GM12878 (cell line): ENCODE measurements at places on chromosomes 13 and 19.

GRCh38 chr13:74193391-74193790 lies 59.2 kb upstream of the KLF12 start:
- DNase-seq, result no peak

DNA sequence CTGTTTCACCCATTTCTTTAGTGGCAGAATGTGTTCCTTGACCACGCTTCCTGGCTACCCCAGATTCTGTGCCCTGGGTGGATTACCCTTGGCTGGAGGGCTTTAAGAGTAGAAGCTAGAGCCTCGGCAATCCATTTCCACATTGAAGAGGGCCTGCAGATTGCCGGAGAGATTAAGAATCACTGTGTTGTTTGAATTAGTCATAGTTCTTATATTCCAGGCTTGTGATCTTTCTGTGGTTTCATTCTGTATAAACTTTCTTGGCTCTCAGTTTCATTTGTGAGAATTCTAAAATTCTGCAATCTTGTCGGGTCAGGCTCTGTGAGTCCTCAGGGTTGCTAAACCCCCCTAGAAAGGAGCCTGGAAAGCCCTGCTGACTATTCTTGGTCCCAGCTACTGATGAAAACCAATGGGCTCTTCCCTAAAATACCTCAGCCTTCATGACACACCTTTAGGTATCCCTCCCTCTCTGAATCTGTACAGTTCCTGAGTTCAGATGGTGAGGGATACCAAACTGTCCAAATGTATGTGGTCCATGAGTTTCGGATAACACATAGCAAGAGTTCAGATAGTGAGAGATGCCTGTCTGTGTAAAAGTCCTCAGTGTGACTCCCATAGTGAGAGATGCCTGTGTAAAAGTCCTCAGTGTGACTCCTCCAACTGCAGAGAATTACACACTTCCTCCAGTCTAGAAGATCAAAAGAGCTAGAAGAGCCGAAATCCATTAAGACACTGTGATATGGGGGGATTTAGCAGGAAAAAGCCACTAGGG lies 4.3 kb downstream of the PHF11 start:
- no peak for DNase-seq

DNA sequence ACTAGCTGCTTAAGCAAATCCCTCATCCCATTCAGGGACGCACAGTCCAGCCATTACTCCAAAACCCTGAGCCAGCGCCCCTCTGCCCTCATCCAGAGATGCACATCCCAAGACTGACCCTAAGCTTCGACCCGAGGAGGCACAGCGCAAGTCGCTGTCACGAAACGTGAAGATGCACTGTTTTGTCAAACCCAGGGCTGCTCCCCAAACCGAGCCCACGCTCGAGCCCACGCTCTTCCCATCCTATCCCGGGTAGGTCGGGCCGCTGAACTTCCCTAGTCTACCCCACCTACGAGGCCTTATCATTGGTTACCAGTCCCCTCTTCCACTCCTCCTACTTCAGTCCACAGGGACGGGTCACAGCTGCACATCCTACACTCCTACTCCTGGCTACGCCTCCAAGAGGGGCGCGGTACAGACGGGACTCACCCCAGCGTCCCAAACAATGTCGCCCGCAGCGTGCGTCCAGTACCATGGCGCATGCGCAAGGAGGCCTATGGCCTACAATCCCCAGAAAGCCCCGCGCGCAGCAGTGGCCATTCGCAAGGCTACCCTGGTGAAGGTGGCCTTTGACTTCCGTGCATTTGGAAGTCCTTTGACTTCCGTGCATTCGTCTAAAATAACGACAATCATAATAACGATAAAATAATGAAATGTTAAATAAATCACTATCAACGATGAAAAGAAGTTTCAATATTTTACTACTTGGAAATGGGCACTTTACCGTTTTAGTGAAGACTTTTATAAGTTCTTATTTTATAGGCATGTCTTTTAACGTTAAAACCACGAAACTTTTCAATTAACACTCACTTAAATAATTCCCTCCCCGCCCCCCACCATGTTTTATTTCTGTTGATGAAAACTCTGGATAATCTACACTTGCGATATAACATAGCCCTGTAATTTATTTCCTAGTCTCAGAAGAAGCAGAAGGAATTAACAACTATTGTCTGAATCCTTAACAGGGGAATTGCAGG lies at the start of gene ZNF285:
Gene ZNF285, minus strand, starts transcription at position 470 of the 977 bp plus-strand sequence. CDS start 4,395 bp downstream, outside the sequence.
- peak; percentile 1 for DNase-seq

DNA sequence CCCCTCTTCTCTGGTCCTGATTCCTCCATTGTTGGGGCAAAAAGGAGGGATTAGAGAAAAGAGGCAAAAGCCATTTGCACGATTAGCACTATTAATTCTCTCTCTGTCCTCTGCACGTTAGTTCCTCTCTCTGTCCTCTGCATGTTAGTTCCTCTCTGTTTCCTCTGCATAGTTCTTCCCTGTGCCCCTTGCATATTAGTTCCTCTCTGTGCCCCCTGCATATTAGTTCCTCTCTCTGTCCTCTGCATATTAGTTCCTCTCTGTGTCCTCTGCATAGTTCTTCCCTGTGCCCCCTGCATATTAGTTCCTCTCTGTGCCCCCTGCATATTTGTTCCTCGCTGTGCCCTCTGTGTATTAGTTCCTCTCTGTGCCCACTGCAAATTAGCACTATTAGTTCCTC lies 847.2 kb upstream of the GPC6 start:
- no peak for DNase-seq

DNA sequence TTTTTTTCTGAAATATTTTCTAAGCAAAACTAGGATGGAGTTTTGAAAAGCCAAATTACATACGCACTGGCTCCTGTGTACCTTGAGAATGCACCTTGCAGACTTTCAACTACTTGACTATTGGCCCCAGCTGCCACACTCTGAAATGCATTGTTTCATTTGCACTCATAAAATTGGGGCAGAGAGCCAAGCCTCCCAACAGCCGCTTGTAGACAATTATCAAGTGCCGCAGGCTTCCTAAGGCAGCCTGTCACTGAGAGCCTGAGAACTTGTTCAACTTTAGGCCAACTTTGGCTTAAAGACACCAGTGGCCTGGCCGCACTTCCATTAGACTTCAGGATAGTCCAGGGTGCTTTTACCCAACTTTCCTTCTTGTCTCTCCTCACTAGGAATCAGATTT lies 115.7 kb upstream of the STARD13 start:
- DNase-seq, result no peak

- DNase-seq, result peak; percentile 24
Observed at GRCh38 chr13:49421391-49421790, 22.5 kb downstream of the CAB39L start.

- peak; percentile 82 for DNase-seq
Observed at GRCh38 chr13:40517486-40518480, 148.7 kb downstream of the FOXO1 start.

GRCh38 chr13:76934671-76935070 lies 13.6 kb upstream of the ACOD1 start:
- no peak for DNase-seq

DNA sequence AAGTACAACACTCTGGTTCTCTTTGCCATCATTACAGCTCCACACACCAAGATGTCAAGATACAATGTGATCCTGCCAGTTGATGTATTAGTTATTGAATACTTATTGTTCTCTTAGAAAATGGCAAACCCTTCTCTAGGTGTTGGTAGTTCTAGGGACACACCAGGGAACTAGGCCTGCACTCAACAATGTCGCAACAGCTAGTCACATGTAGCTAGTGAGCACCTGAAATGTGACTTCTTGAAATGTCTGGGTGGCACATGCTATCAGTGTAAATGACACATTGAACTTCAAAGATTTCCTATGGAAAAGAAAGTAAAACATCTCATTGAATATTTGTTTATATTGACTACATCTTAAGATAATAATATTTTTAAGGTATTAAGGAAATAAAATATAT lies 49.7 kb downstream of the DACH1 start:
- DNase-seq, result no peak

- no peak for DNase-seq
Observed at GRCh38 chr13:111908361-111908760, 158.6 kb upstream of the SOX1 start.

- DNase-seq, result no peak
Observed at GRCh38 chr13:48567515-48568369, 34.9 kb upstream of the RCBTB2 start.
